ENCODE measurements at places on chromosomes 2 and 18.

DNA sequence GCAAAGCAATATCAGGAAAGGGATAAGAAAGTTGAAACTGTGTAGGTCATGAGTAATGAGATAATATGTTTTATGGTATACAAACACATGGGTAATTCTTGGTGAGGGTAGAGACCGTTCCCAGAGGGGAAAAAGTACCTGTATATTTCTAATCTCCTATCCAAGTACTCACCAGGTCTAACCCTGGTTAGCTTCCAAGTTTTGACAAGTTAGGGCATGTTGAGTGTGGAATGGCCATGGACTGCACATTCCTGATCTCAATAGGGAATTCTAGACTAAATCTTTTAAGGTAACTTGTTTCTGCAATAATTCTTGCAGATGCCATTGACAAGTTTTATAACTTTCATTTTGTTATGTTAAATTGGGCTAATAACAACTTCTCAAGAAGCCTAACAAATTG is 216.6 kb downstream of the SPAG16 start:
- no peak for DNase-seq

- DNase-seq = no peak
These were observed 2.2 kb downstream of the UBXN4 start for GRCh38 chr2:135743860-135744259.

DNA sequence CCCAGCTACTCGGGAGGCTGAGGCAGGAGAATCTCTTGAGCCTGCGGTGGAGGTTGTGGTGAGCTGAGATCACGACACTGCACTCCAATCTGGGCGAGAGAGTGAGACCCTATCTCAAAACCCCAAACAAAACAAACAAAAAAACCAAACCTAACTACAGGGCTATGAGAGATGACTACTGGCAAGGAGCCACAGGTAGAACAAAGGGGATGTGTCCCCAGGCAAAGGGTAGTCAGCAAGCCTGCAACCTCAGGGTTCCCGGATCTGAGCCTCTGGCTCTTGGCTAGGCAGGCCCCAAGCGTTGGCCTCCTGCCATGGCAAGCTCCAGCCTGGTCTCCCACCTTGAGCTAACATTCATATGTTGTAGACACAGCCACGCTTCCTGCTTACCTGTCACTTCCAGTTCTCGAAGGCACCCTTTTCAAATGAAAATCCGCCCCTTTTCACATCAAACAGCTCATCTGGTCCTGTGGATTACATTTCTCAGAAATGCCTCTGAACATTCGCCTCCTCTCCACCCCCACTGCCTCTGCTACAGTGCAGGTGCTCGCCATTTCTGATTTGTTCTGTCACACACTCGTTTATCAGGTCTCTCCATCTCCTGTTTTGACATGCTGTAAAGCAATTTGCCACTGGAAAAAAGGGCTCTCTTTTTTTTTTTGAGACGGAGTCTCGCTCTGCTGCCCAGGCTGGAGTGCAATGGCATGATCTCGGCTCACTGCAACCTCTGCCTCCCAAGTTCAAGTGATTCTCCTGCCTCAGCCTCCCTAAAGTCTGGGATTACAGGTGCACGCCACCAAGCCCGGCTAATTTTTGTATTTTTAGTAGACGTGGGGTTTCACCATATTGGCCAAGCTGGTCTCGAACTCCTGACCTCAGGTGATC is 13.1 kb upstream of the ACTR3 start:
- DNase-seq = peak; percentile 78

- DNase-seq = no peak
These were observed 412 bp upstream of the NCK2 start for GRCh38 chr2:105744091-105744908.

- DNase-seq = no peak
These were observed 183.3 kb downstream of the TDRD15 start for GRCh38 chr2:21307037-21307436.

GRCh38 chr2:37622450-37623100 is 48.9 kb downstream of the CDC42EP3 start:
- no peak for DNase-seq

GRCh38 chr2:48572816-48573215 is 42.9 kb downstream of the STON1 start:
- no peak for DNase-seq

DNA sequence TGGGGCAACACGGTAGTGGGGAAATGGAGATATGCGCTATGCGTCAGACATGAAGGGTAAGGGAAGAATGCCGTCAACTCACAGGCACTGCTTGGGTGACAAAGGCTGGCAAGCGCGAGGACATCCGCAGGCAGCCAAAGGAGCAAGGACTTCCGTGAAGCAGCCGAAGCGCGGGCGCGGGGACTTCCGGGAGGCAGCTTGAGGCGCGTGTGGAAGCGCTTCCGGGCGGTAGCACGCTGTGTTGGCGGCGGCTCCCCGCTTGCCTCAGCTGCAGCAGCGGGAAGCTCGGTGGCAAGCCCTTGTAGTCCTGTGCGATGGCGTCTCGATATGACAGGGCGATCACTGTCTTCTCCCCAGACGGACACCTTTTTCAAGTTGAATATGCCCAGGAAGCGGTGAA is at the start of gene PSMA8:
PSMA8 (plus strand) TSS at position 218 of the 400 bp plus-strand sequence; CDS start at position 315, 97 bp downstream.
- no peak for DNase-seq

DNA sequence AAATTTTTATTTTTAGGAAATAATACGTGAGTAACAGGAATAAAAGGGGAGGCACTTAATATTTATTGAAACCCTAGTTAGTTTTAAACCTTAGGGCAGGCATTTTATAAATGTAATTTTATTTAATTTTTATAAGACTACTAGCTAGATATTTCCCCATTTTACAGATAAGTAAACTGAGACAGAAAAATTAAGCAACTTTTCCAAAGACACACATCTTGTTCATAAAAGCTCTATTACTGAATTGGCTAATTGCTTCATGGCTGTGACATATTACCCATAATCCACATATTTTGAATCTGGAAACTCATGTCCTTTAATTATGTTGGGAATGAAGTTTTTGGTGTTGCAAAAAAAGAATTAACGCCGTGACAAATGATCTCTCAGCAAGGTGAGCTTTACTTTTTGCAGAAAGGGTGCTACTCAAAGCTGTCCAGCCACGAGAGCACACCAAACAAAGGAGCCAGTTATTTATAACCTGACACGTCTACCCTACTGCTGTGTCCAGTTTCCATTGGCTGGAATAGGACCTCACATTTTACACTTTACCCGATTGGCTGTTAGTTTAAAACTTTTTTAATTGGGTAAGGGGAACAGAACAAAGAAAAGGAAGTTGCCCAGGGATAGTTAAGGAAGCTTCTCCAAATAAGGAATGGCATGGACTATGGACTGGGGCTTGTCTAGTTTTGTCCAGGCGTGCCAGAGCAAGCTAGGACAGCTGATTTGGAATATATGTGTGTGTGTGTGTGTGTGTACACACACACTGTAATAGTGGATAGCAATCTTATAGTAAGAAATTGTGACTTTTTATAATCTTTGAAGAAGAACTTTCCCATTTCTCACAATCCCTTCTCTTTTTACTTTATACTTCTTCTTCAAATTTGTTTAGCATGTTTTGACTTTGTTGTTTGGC is 54.2 kb downstream of the COMMD1 start:
- DNase-seq = no peak

DNA sequence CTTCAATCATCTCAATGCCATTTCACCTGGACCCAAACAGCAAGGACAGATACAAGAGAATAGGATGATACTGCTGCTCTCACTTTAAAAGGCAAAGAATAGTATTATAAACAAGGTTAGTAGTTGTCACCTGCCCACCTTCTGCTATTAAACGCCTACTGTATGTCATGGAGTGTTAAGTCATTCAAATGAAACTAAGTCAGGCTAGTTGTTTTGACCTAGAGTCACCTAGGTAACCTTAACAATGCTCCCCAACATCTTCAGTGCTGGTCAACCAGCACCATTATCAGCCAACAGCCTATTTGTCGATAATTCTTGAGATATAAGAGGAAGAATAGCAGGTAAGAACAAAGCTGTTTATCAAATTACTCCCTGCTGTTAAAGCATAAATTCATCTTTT is 39.2 kb downstream of the TRIP12 start:
- DNase-seq = no peak

DNA sequence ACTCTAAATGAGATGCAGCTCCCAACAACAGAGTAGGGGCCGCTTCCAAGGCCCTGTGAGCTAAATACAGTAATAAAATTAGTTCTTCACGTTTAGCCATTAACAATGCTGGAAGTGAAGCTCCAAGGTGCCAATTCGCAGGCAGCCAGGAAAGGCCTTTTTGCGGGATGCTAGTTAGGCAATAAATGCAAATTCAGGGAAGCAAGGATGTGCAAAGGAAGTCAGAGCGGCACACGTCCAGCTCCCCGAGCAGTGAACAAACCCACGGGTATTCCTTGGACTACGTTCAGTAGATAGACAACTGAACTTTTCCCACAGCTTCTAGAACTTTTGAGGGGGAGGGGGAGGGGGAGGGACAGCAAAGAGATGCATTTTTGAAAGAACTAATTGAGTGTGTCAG is 6.9 kb downstream of the ZNF516 start:
- DNase-seq = no peak

DNA sequence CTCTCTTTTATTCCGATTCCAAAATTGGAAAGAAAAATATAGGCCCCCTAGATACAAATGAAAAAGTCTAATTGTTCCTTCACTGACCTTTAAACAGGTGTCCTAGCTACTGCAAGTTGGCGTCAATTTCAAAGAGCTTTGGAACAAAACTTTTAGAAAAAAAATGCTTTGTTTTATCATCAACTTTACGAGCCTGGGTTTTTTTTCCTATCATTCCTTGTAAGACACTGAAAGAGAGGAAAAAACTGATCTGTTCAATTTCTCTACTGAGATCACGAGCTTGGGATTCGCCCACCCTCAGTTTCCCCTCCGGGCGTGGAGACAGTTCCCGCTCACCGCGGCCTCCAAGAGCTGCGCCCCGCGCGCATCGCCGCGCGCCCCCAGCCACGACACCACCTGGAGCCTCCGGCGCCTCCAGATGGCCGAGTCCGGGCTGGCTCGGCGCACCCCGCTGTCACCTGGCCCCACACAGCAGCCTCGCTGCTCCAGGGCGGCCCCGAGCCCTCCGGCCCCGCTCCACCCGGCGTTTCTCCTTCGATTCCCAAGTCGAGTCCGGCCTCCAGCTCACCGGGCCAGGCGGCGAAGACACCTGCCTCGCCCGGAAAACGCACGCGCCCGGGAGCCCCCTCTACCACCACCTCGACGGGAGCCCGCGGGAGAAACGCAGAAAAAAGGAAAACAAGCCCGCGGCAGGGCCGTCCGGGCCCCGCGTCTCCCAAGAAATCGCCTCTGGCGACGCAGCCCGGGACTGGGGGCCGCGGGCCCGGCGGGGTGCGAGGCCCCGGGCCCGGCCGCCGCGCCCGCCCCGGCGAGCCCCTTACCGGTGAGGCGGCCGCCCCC is 656 bp downstream of the TBC1D8 start:
- no peak for DNase-seq

GRCh38 chr2:132691556-132691955 is 21.6 kb upstream of the LYPD1 start:
- no peak for DNase-seq

GRCh38 chr18:10374636-10375293 is 79.7 kb upstream of the APCDD1 start:
- DNase-seq = no peak

GRCh38 chr2:221518201-221518934 is 53.7 kb downstream of the EPHA4 start:
- DNase-seq = no peak

- no peak for DNase-seq
These were observed 164.3 kb upstream of the APCDD1 start for GRCh38 chr18:10289951-10290637.

GRCh38 chr18:60040971-60041370 is 141.2 kb downstream of the PMAIP1 start:
- no peak for DNase-seq

DNA sequence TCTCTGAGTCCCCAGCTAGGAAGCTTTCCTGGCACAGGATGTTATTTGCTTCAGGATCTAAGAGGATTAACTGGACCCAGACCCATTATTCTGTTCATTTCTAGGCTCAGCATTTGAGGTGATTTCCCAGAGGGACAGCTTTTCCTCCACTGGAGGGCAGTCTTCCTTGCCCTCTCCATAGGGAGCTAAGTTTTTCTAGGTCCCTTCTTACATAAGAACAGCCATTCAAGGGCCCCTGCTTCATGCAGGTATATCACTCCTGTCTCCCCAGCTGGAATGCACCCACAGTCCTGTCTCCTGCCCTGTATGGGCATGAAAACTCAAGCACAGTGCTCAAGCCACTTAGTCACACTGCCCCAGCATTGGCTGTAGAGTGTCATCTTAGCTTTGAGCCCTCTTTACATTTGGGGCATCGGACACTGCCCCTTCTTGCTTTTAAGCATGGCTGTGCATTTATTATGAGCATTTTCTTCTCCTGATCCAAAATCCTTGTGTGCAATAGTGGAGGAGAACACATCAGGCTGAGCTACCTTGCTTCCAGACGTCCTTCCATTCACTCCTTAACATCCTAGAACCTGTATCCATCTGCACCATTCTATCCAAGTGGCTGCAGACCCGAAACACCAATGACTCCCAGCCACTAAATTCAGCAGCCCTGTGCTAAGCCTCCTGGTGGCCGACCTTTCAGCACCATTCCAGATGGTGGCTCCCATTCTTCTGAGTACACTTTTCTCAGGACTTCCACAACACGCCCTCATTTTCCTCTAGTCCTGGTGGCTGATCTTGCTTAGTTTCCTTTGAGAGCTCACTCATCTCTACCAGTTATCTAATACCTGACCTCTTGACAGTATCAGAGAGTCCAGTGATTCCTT is 80.0 kb downstream of the COPS8 start:
- DNase-seq = no peak

DNA sequence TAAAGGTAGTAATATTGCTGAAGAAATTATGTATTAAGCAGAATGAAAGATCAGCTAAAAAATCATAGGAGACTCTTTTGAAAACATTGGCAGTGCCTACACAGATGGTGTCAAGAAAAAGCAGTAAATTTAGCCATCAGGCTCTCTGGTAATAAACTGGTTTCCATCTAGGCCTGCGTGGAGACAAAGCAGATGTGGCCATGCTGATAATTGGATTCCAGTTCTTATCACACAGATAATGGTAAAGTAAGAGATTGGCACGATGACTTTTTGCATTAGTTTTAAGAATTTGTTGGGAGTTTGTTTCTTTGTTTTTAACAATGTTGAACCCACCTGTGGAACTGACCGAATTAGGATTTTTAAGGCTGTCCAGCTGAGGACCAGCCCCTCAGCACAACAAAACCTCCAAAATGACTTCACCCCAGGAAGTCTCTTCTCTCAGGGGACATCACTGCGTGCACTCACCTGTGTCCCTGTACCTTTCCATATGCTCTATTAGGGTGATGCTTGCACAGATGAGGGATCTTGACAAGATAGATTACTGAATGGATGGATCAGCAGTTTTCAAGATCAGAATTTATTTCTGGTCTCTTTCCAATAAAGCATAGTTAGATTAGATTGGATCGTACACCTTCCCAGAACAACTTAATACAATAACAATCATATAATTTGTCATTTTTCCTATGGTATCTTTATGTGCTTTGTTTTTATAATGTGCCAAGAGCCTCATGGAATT is 69.1 kb upstream of the DNAJC10 start:
- no peak for DNase-seq

DNA sequence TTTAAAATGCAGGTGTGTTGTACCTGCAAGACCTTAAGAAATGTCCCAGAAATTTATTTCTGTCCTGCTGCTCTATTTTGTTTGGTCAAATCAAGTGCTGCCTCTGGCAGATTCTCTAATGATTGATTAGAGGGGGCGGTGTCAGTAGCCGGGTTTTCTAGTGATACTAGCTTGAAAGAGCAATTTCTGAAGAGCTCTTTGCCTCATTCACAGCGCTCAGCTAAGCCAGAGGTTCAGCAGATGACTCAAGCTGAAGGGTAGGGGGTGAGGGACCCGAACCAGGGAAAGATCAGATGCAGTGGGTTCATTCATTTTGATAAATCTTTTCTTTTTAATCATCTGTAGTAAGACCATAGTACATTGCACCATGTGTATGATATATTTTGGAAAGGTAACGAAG is 15.0 kb downstream of the ZBTB7C start:
- no peak for DNase-seq
